Panc1 (cell line): ENCODE measurements at places on chromosomes 7 and 10. TPM values are rescaled to one million over a fixed set of nuclear protein-coding genes. Genes with fewer than 3 reads are reported as not detected.

GRCh38 chr10:5634918-5635317, 31.5 kb downstream of the ASB13 start:
- no peak for DNase-seq

SORBS1 gene
- total RNA-seq: 29.4 TPM

DNA sequence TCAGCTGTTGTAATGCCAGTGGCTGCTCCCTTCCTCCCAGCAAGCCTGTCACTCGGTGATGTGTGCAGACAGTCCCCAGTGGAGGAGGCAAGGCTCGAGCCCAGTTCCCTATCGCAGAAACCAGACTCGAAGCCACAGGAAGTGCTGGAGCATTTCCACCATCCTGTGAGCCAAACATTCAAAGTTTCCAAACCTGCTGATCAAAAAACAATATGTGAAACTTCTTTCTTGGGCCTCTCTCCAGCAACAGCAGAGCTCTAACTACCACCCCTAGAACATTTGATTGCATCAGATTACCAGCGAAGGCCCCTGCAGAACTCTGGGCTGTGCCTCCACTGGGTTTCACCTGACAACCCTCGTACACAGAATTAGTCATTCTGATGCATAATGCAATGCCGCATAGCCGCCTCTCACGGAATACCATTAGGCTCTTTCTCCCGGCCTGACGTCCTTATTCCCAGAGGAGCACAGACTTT, 94.0 kb downstream of the ELMO1 start:
- no peak for DNase-seq

SNCG gene
- 5.2 TPM for total RNA-seq

DNA sequence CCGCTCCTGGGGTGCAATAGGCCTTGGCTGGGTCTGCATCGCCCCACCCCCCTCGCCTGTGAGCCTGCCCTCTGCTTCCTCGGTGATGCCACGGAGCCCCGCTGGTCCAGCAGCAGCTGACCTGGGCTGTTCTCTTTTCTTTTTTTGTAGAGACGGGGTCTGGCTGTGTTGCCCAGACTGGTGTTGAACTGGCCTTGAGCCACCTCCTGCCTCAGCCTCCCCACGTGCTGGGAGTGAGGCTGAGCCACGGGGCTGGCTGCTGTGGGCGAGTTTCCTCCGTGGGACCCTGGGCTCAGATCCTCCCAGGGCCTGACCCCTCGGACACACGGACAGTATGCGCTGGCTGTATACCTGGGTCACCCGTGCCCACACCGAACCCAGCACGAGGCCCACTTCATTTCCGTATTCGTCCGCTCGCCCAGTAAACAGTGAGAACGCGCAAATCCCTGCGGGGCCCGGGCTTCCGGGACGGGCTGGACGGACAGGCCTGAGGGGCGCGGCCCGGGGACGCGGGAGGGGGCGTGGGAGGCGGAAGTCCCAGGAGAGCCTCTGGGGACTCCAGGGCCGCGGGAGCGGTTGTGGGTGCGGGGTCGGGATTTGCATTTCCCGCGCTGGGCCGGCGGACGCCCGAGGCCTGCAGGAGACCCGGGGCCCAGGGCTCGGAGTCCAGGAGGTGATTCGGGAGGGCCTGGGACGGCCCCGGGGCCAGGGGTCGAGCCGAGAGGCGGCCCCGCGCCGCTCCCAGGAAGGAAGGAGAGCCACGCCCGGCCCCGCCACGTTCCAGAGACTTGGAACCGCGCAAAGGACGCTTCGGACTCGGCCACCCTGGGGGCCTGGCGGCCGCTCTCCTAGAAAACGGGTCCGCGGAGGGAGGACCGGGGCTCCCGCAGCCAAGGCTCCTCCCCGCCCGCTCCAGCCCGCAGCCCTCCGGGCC, 57.7 kb upstream of the DNAJB6 start:
- DNase-seq: no peak

DNA sequence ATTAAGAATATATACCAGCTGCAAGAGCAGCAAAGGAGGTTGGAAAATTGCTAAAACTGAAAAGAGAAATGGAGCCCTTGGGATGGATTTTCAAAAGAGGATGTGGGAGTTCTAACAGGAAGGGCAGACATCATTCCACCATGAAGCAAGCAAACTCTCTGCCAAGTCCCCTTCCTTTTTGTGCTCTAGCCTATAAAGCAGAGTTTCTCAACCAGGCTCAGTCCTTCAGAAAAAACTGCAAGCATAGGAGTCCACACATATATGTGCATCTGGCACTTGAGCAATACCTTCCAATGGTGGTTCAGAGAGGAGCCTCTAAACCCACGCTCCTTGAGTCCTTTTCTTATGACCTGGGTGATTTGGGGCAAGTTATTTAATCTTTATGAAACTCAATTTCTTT, 98.6 kb upstream of the MKX start:
- DNase-seq: no peak

FAM13C gene
- not detected for total RNA-seq

PRTFDC1 gene
- total RNA-seq: 3.0 TPM

PSMA2 gene
- 180 TPM for total RNA-seq

DNA sequence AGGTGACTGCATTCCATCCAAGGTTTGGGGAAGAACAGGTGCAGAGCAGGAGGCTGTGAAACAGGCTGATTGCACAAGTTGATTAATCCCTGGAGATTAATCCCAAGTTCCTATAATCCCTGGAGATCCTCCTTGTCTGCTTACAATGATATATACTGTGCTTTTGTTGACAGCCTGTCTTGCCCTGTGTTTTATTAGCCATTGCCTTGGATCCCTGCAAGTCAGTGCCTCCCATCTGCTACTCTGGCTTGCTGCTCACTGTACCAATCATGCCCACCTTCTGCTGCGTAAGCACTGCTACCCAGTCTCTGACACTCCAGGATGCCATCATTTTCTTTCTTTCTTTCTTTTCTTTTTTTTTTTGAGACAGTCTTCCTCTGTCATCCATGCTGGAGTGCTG, 65.4 kb downstream of the ANKRD61 start:
- DNase-seq: no peak

OR2A42 gene
- not detected for total RNA-seq

STAG3 gene
- 1.7 TPM for total RNA-seq

- DNase-seq: no peak
Observed at GRCh38 chr7:112994656-112995055, 92.0 kb downstream of the GPR85 start.

- no peak for DNase-seq
Observed at GRCh38 chr10:31864834-31865518, 63.7 kb downstream of the ARHGAP12 start.

DNA sequence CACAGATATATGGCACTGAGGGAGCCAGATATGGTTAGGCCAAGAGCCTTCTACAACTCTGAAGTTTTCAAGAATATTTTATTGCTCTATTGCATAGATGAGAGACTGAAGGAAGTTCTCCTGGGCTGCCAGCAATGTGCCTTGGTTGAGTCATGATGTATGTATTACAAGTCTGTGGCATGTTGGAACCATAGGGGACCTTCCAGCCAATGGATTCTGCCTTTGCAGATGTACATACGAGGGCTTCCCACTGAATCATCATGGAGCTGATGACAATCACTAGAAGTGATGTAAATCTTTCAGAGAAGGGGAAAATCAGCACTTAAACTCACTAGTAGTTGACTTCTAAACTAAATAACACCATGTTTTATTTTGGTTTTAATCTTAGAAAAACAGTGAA, 419.5 kb downstream of the PHTF2 start:
- no peak for DNase-seq

GRCh38 chr10:99621454-99622251, 1.4 kb upstream of the SLC25A28 start:
- DNase-seq: no peak

GRCh38 chr7:106180721-106181120, 68.6 kb upstream of the SYPL1 start:
- DNase-seq: no peak

TSPAN12 gene
- 1.4 TPM for total RNA-seq

DNA sequence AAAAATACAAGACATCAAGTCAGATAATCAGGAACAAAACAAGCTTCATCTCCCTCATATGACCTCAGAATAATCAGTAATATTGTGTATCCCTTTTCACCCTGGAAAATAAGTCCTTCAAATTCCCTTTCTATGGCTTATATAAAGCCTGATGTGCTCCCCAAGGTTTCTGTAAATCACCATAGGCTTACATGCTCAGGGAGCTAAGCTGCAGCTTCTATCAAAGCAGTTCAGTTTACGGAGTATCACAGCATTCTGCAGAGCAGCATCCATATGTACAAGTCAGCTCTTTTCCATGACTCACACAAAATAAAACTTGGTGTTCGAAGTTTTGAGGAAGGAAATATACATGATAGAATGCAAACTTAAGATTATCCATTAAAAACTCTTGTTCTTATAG, 225.6 kb downstream of the LRRTM3 start:
- no peak for DNase-seq

DNA sequence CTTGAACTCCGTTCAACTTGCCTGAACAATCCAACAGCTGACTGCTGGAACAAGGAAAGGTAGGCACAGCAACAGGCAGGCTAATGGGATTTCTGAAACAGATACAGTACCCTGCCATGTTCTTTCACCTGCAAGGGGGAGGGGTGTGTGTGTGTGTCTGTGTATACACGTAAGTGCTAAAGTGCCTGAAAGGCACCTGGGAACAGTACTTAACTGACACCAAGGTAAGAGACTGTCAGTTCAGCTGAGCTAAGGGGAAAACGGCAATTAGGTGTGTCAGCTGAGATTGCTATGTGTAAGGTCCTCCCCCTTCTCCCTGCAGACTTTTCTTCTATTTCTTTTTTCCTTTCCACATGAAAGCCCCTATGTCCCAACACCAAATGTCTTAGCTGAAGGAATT, 27.0 kb downstream of the NAMPT start:
- no peak for DNase-seq

ELFN1 gene
- total RNA-seq: 39.0 TPM

ANKRD61 gene
- total RNA-seq: 0.18 TPM

NUTM2A gene
- total RNA-seq: 0.21 TPM

GHRHR gene
- total RNA-seq: not detected

DNA sequence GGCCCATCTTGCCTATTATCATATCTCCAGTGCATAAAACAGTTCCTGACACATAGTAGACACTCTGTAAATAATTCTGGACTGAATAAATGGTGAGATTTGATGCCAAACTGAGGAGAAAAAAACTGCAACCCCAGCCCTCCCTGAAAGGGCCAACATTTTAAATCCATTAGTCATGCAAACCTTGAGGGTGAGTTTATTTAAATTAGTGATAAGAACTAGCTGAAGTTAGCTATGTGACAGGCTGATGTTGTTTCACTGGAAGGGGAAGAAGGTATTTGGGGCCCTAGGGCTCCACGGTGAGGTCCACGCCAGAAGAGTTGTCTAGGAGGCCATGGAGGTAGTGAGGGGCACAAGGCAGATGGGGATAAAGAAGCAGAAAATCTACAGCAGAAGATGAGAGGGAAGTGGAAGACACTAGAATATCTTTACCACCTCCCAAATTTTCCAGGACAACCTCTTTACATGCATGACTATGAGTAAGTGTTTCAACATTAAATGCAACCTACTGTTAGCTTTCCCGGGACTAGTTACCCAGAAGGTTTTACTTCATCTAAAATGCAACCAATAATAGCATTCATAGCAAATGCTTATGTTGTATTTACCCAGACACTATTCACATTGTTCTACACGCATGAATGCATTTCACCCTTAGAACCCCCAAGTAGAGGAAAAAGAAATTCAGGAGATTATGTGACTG, 183.2 kb upstream of the LYZL1 start:
- DNase-seq: no peak

WDR86 gene
- total RNA-seq: 0.72 TPM

SNX10 gene
- 21.8 TPM for total RNA-seq

RSPH10B2 gene
- 0.15 TPM for total RNA-seq

DNA sequence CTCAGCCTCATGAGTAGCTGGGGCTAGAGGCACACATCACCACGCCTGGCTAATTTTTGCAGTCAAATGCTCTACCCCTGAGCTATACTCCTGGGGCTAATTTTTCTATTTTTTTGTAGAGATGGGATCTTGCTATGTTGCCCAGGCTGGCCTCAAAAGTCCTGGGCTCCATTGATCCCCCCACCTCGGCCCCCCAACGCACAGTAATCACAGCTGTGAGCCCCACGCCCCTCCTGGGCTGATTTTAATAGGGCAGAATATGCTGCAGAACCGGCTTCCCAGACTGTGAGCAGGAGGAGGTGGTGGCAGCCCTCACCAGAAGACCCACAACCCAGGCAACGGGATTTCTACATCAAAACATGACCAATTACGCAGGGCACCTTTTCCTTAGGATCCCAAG, 15.2 kb downstream of the BRAT1 start:
- DNase-seq: no peak

- no peak for DNase-seq
Observed at GRCh38 chr7:129089521-129090212, 34.8 kb upstream of the TNPO3 start.

GPR37 gene
- total RNA-seq: 1.3 TPM

GRCh38 chr10:13422800-13423199, 74.7 kb upstream of the SEPHS1 start:
- DNase-seq: no peak

- no peak for DNase-seq
Observed at GRCh38 chr7:119711104-119711503, 561.9 kb upstream of the KCND2 start.

- DNase-seq: no peak
Observed at GRCh38 chr7:155743177-155743576, 69.1 kb downstream of the SHH start.

ANK3 gene
- total RNA-seq: 2.5 TPM

ANXA8 gene
- total RNA-seq: 0.72 TPM

FAM25C gene
- total RNA-seq: not detected

LMTK2 gene
- 25.4 TPM for total RNA-seq

- DNase-seq: no peak
Observed at GRCh38 chr10:20855398-20856038, 41.6 kb downstream of the NEBL start.

PNLIPRP3 gene
- total RNA-seq: not detected

MDFIC gene
- total RNA-seq: 7.3 TPM
